ENCODE measurements at places on chromosomes 7 and 10.

DNA sequence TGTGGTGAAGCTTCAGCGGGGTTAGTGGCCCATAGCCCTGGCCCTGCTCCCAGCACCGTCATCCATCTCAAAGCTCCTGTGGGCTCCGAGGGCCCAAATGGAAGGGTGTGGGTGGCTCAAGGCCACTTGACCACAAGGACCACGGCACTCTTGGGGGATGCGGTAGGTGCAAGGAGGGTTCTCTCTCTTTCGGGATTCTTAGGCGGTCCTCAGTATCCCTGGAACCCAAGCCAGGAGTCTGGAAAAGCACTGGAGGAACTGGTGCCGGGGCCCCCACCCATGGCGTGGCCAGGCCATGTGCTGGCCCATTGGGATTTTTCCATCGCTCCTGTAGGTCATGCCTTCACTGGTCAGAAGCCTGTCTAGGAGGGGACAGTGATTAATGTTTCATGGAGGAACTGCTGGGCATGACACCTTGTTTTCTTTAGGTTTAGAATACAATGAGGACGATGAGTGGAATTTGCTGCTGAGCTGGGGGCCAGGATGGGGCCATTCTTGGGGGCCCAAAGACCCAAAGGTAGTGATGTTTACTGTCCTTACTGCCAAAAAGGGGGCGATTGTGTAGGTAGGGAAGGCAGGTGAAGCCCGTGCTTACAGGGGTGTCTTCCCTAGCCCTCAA lies 16.7 kb downstream of the AQP1 start:
- DNase-seq: no peak

GRCh38 chr10:14781763-14782162 lies 7.1 kb upstream of the FAM107B start:
- DNase-seq: no peak

DNA sequence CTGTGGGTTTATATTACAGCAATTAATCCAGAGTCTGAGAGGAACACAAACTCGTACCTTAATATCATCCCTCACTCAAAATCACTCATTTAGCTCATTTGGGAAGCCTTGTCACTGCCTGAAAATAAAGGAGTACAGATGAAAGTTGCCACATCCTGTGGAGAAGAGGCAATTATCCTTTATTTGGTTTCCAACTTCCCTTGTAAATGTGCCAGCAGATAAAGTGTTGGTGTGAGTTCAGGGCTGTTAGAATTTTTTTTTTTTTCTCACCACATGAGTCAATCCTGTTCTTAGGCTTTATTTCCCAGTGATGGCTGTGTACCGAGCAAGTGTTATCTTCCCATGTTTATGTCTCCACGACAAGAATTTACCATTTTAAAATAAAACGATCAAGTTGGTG lies 99.0 kb upstream of the SMIM30 start:
- no peak for DNase-seq

DNA sequence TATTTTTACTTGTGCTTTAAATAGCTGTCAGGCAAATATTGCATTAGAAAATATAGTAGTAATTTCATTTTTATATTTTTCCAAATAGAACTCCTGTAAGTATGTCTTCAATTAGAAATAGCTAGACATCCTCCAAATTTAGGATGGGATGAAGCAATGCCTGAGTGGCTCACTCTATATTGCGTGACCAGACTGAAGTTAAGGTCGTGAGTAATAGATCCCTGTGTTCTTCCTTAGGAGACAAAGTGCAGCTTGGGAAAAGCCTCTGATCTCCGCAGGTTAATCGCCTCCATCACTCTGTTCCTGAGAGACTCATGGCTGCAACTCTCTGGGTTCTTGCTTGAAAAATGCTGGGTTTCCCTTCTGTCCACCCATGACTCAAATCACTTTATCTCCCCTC lies 484.8 kb upstream of the ANKRD30A start:
- DNase-seq: no peak

- DNase-seq: peak; percentile 2
Observed at GRCh38 chr10:15433850-15434537, 62.9 kb upstream of the FAM171A1 start.

- no peak for DNase-seq
Observed at GRCh38 chr7:24572393-24572996, 757 bp upstream of the PALS2 start.

DNA sequence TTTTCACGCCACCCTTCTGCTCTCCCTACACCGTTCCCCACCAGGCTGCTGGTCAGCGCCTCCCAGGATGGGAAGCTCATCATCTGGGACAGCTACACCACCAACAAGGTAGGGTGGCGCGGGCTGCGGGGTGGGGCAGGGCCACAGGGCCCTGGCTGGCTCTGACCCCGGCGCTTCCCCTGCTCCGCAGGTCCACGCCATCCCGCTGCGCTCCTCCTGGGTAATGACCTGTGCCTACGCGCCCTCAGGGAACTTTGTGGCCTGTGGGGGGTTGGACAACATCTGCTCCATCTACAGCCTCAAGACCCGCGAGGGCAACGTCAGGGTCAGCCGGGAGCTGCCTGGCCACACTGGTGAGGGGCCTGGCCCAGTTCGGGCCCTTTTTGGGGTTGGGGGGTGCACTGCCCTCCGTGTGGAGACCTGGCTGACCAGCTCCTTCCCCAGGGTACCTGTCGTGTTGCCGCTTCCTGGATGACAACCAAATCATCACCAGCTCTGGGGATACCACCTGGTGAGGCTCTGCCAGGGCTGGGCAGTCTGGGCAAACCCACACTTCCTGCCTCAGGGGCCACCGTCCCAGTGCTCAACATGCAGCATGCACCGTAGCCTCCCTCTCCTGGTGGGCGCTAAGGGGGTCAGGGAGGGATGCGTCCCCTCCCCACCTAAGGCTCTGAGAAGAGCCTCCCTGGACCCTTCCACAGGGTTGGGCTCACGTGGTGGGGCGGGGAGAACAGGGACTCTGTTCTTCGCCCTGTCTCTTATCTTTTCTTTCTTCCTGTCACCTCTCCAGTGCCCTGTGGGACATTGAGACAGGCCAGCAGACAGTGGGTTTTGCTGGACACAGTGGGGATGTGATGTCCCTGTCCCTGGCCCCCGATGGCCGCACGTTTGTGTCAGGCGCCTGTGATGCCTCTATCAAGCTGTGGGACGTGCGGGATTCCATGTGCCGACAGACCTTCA lies 4.0 kb downstream of the GNB2 start:
- no peak for DNase-seq

- DNase-seq: no peak
Observed at GRCh38 chr7:112997831-112998230, 88.8 kb downstream of the GPR85 start.

GRCh38 chr7:158024351-158024715 lies 563.3 kb downstream of the PTPRN2 start:
- DNase-seq: no peak

DNA sequence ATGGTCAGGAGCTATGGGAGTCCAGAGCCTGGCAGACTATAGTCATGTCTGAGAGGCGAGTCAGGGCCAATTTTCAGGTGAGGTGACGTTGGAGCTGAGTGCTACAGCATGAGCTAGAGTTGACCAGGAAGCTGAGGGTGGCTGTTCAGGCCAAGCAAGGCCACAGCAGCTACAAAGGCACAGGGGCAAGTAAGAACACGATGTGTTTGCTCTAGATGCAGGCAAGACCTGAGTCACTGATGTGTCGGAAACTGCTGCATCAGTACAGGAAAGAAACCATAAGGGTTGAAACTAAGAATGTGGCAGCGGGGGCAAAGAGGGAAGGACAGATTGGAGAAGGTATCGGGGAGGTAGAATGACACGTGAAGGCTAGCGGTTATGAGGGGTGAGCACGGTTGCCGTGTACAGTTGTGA lies 11.8 kb upstream of the RRP12 start:
- DNase-seq: no peak

GRCh38 chr10:6299234-6299633 lies 96.5 kb downstream of the PFKFB3 start:
- no peak for DNase-seq

GRCh38 chr7:54915870-54916598 lies 102.8 kb upstream of the EGFR start:
- no peak for DNase-seq

GRCh38 chr10:33224251-33224965 lies 110.1 kb downstream of the NRP1 start:
- no peak for DNase-seq

DNA sequence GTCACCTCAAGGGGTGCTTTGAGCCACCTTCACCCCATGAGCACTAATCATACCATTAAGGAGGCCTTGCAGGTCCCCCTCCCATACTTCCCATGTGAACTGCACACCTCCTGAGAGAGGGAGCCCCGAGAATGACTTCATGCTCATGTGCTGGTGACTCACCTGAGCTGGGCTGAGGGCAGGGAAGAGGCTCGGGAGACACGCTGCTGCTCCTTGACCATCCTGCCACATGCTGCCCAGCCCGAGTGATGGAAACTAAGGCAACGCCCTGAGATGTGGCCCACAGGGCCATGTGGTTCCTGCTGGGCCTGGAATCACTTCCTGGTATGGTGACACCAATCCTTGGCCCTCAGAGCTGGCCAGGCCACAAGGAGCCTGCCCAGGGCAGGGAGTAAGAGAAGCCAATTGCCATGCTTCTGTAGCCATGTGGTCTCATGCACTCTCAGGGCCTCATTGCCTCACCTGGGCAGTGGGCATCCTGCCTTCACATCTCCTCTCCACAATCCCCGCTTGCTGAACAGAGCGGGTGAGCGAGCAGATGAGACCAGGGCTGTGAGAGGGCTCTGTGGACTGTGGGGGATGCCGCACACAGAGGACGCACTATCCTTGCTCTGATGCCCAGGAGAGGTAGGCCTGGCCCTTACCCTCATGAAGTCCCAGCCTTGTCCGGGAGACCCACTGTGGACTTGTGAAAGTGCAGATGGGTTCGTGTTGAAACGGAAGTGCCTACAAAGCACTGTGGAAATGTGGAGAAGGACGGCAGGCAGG lies 18.3 kb upstream of the PPIF start:
- DNase-seq: no peak

GRCh38 chr10:116371737-116372136 lies 47.5 kb downstream of the CCDC172 start:
- DNase-seq: no peak

GRCh38 chr7:30995536-30995935 lies 31.8 kb downstream of the GHRHR start:
- DNase-seq: no peak

- DNase-seq: no peak
Observed at GRCh38 chr10:12876266-12876665, 125.2 kb downstream of the CCDC3 start.

DNA sequence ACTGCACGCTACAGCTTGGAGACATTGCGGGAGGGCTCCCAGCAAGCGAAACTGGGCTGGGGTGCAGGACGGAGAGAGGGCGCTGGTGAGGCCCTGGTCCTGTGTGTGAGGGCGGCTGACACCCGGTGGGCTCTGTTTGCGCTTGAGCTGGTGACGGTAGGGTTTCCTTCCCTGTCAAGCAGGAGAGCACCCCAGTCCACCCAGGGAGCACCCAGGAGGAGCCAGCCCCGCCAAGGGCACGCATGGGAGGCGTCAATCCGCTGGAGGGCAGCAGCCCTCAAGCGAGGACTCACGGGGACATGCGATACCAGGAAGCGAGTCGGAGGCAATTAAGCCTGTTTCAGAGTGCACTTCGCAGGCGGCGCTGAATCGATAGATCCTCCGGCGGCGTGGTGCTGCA lies 109.4 kb downstream of the MAD1L1 start:
- no peak for DNase-seq

- DNase-seq: no peak
Observed at GRCh38 chr7:585873-586272, 66.2 kb upstream of the PDGFA start.

GRCh38 chr7:127089146-127089545 lies 163.6 kb downstream of the GRM8 start:
- no peak for DNase-seq

DNA sequence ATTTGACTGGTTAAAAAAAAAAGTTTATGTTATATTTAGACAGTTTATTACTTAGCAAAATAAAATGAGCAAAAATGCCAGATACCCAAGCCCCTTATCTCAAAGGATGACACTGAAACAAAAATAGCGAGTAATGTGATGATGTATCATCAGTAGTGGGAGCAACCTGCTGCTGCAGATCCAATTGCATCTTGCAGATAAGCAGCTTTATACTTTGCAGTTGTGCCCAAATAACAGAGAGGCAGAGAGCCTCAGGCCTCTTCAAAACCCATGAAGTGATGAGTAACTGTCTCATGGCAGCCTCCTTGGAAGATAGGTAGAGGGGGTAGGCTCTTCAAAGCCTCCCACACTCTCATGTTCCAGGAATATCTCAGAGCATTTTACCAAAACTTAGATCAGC lies 468.2 kb upstream of the LRRTM3 start:
- no peak for DNase-seq

GRCh38 chr10:59695637-59696036 lies 14.0 kb downstream of the SLC16A9 start:
- DNase-seq: no peak

DNA sequence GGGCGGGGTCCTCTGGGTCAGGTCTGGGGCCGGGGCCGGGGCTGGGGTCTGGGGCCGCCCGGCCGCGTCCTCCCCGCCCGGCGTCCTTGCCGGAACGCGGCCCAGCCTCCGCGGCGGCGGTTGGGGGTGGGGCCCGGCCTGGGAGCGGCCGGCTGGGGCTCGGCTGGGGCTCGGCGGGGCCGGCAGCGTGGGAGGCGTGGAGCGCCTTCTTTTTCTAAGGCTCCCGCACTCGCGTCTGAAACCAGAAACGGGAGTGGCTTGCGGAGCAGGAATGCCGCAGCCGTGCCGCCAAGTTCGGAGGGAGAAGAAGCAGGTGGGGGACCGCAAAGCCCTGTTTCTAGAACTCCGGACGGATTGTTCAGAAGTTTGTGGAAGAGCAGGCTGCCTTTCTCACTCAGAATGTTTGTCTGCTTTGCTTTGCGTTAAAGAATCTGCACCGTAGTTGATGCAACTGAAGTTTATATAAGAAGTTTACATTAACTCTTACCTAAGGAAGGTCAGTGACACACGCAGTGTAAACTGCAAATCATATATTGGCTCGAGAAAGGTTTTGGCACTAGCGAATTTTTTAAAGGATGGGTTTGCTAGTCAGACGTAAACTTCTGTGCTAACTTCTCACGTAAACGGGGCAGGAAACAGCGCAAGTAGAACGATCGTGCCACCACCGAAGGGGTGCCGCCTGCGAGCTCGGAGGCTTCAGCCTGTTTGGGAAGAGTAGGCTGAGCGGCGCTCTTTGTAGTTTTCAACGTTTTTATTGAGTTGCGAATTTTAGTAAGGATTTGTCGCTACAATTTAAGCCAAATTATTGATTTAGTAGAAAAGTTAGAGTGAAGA lies 729 bp downstream of the DNAJB6 start:
- no peak for DNase-seq

GRCh38 chr7:28383975-28384374 lies 28.3 kb upstream of the CREB5 start:
- DNase-seq: no peak

DNA sequence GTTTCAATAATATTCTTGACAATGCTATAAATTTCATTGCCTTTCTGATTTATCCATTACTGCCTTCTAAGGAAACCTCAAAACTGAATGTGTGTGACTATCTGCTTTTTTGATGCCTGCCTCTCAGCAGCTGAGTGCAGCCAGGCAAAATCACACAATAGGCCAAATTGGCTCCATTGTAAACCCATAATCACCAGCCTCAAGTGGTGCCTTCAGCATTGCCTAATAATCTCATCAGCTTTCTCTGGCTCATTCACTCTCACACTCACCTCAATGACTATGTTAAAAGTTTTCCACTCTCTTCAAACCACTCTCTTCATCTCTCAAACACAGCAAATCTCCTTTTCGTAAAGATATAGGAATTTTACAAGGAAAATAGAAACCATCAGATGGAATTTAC lies 182.5 kb upstream of the COL1A2 start:
- DNase-seq: no peak

- no peak for DNase-seq
Observed at GRCh38 chr7:145478541-145478940, 638.1 kb upstream of the CNTNAP2 start.
